ENCODE measurements at places on chromosomes 13 and 19.

GRCh38 chr13:51623473-51623872 lies 39.2 kb downstream of the WDFY2 start:
- DNase-seq = no peak

GRCh38 chr19:29442094-29442493 lies 83.7 kb upstream of the VSTM2B start:
- no peak for DNase-seq

DNA sequence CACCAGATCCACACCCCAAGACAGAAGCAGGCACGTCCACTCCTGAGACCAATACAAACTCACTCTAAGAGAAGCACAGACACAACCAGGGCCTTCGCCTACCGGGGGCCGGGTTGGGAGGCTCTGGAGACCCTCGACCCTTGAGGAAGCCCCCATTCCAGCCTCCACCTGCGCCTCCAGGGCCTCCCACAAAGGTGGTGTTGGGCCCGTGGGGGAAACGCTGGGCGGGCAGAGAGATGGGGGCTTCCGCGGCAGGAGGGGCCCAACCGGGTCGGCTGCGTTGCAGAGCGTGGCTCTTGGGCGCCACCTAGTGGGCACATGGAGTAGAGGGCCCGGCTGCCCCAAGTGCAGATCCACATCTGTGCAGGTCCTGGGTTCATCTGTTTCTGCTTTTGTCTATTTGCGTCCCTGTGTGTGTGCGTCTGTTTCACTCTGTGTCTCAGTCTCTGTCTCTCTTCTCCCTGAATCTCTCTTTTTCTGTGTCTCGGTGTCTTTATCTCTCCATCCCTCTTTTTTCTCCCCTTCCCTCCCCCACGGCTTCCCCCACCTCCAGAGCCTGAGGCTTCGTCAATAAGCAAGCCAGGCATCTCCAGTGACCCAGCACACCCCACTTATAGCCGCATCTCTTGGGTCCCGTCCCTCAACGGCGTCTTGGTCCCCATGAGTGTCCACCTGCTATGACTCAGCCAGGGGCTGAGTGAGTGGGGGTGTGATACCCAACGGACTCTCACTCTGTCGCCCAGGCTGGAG lies 10.5 kb upstream of the TINCR start:
- DNase-seq = peak; percentile 60

DNA sequence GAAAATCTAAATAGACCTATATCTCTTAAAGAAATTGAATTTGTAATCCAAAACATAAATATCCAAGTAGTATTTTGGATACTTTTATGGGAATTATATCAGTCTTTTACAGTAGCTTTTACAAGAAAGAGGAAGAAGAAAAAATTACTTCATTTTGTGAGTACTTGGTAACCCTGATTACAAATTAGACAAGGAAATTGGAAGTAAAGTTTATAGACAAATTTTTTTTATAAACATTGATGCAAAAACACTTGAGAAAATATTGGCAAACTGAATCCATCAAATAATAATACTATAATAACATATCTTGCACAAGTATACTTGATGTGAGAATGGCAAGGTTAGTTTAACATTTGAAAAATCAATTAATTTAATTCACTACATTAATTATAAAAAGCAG lies 954.1 kb upstream of the MIR17HG start:
- DNase-seq = no peak

DNA sequence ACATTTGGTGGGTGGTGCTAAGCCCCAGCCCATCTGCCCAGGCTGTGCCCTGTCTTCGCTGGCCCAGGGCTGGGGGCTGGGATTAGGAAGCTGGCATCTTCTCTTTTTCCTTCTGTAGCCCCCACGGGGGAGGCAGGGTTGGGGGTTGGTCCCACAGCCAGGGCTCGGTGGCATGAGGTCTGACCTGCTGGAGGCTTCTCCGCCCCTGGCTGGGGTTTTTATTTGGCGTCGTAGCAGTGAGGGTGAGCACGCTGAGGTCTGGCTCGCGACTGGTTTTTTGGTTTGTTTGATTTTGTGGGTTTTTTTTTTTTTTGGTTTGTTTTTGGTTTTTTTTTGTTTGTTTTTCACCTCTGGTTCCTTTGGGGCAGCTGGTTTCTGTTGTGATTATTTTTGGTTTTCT lies 14.7 kb downstream of the ZNF574 start:
- no peak for DNase-seq

- no peak for DNase-seq
Measured at GRCh38 chr13:24328145-24328544, 18.8 kb downstream of the C1QTNF9 start.

GRCh38 chr13:108342369-108343289 lies 73.1 kb downstream of the TNFSF13B start:
- peak; percentile 24 for DNase-seq

DNA sequence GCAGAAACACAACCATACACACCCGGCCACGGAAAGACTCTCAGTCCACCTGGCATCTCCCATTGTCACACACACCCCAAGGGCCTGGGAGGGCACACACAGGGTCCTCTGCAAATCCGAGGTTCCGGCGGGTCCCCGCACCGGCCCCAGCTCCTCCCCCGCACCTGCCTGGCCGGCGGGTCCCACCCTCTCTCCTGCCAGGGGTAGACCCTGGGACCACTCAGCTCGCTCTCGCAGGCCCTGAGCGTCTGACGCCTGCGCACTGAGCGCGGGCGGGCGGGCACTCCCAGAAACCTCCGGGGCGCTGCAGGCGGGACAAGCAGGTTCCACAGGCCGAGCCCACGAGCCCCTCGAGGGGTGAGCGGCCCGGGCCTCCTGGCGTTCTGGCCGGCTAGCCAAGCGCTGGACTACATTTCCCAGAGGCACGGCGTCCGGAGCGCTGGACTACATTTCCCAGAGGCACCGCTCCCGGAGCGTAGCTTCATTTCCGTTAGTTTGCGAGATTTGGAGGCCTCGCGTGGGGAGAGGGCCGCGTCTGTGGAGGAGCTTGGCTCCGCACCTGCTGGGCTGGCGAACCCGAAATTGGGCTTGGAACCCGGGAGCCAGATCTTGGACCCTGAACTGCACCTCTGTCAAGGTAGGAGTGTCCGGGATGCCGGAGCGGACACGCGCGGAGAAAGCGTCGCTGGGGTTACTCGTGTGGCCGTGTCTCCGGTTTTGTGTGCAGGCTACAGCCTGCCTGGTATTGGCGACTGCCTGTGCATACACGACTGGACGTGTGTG lies at the start of gene ZNF420:
Gene ZNF420, plus strand, starts transcription at position 500 of the 783 bp plus-strand sequence. CDS start 10,686 bp downstream, outside the sequence.
- peak; percentile 94 for DNase-seq

GRCh38 chr19:31626941-31627340 lies 277.7 kb upstream of the TSHZ3 start:
- no peak for DNase-seq

DNA sequence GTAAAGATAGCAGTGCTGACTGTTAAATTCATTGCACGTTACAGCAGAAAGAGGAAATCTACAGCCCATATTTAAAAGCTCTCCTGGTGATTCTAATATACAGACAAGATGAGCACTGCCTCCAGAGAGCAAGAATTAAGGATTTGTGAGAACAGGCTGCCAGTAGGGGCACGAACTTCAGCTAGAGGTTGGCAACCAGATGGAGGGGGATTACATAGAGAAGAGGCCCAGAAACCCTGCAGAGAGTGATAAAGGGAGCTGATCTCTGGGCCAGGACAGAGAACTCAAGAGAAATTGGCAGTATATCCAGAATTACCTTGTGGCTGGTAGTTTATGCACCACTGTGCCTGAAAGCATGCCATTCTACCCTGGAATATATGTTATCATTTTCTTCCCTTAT lies 144.8 kb downstream of the UFM1 start:
- DNase-seq = no peak

GRCh38 chr19:51572908-51573307 lies 1.8 kb downstream of the ZNF175 start:
- DNase-seq = no peak

GRCh38 chr13:46551410-46552302 lies 1.3 kb upstream of the LRCH1 start:
- DNase-seq = peak; percentile 57

- DNase-seq = no peak
Measured at GRCh38 chr13:28429685-28430290, 65.1 kb downstream of the FLT1 start.

DNA sequence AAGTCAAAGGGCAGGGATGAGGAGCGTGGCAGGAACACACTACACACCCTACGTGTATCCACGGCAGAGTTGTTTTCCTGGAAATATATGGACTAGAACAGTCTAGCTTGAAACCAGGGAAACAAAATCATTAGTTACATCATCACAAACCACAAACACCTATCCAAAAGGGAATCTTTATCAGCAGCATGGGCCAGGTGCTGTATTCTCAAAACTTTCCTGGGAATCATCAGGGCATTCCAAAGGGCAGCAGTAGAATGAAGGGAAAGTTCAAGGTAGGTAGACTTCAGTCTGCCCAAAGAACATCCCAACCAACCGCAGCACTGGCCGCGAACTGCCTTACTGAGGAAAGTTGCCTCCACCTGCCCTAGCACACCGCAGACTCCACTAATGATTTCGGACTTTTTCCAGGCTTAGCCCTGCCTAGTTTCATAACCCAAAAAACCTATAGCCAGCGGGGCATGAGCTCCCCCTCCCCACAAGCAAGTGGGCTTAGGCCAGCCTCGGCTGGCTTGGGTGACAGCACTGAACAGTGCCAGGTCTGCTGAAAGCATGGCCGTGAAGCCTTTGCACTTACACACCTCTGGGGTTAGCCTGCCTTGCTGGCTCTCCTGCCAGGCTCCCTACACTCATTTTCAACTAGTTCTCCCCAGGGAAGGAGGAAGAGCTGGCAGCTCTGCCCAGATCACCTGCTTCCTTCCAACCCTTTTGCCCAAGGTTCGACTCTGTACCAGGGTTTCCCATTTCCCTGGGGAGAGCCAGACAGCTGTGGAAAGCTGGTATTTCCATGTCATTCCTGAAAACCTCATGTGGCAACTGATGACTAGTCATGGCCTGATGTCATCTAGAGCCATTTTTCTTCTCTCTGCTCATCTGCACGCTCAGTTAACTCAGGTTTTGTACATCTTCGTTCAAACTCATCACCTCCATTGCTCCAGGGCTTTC lies 77.3 kb upstream of the UBAC2 start:
- DNase-seq = no peak

DNA sequence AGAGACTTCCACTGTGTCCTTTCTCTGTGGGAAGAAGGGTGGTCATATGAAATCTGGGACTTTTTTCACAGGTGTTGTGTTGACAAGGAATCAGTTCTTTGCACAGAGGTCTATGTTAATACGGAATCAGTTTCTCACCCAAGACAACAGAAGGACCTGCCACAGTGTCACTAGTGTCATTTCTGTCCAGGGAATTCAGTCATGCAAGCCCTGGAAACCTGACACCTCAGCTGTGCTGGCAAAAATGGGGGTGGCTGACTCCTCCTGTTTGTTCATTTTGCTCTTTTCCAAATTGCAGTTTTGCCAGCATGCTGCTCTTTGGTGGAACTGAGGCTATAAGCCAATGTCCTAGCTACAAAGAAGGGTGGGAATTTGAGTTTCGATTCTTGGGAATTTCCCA lies 49.8 kb upstream of the ESD start:
- no peak for DNase-seq

DNA sequence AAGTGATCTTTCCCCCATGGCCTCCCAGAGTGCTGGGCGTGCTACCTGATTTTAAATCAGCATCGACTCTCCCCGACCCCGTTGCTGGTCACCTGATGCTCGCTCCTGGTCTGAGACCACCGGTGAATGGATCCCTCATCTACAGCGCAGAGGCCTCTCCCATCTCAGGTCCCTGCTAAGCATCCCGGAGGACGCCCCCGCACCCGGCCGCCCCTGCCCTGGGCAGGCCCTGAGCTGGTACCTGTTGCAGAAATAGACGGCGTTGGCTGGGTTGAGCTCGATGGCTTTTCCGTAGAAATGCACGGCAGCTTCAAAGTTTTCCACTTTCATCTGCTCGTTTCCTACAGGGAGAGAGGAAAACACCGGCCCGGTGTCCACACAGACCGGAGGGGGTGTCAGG lies 18.1 kb downstream of the SGTA start:
- no peak for DNase-seq

GRCh38 chr19:4728871-4729270 lies 5.2 kb upstream of the DPP9 start:
- no peak for DNase-seq

- no peak for DNase-seq
Measured at GRCh38 chr19:52664461-52664860, 26.3 kb upstream of the ZNF83 start.

DNA sequence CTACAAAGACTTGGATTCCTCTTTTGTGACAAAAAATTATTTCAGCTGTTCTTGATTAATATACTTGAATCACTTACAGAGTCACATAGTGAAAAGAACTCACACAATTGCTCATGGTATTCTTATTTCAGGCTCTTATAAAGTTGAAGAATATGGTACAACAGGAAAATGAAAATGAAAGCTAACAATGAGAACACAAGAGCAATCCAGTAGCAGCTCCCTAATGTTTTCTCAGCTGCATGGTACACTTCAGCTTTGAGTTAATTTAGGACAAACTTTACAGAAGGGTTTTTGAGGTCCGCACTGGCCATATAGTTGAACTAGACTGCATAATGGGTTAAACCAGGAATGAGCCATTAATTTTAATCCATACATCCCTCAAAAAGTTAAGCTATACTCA lies 1261.8 kb downstream of the SLITRK5 start:
- DNase-seq = no peak

- DNase-seq = no peak
Measured at GRCh38 chr19:47544476-47544875, 28.5 kb downstream of the ZNF541 start.

GRCh38 chr19:8361921-8362793 lies 1.8 kb upstream of the ANGPTL4 start:
- no peak for DNase-seq

DNA sequence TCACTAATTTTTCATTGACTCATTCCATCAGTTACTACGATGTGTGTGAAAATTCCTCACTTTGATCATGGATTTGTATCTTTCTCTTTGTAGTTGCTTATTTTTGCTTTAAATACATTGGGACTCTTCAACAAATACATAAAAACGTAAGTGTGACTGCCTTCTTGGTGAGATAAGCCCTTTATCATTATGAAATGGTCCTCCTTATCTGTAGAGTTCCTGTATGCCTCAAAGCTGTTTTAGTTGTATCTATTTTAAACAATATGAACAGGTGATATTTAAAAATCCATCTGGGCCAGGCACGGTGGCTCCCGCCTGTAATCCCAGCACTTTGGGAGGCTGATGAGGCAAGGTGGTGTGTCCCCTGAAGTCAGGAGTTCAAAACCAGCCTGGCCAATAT lies 11.3 kb downstream of the DCUN1D2 start:
- DNase-seq = no peak
